ENCODE measurements at places on chromosomes 6 and 20.

GRCh38 chr6:140462453-140463311 is 1088.2 kb upstream of the CITED2 start:
- DNase-seq = no peak

DNA sequence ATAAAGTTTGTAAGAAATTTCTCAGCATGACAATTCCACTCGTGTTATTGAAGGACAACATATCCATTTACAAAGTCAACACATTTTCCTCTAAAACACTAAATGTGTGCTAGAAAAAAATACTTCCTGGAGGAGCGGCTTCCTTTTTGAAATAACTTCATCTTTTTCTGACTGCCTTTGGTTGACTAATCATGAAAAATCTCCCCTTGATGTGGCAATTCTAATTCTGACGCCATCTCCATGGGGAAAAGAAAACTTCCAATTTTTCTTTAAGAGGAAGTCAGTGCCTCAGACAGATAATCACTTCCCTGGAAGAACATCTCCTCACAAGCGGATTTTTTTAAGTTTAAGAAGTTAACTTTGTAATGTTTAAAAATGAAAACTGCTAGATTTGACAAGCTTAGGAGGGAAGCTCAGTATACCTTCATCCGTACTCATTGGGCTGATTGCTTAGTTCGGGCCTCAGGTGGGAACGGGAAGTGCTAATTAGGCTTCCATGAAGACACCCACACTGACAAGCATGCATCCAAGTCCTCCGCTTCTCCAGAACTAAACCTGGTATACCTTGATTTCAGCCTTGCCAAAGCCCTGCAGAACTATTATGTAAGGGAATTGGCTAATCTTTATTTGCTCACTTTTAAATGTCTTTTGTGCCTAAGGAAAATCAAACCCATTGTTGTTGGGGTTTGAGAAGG is 35.1 kb upstream of the DUSP22 start:
- DNase-seq = no peak

GRCh38 chr20:10578607-10579006 is 95.2 kb downstream of the JAG1 start:
- DNase-seq = no peak

- no peak for DNase-seq
Measured at GRCh38 chr6:15555101-15556038, 107.5 kb downstream of the DTNBP1 start.

DNA sequence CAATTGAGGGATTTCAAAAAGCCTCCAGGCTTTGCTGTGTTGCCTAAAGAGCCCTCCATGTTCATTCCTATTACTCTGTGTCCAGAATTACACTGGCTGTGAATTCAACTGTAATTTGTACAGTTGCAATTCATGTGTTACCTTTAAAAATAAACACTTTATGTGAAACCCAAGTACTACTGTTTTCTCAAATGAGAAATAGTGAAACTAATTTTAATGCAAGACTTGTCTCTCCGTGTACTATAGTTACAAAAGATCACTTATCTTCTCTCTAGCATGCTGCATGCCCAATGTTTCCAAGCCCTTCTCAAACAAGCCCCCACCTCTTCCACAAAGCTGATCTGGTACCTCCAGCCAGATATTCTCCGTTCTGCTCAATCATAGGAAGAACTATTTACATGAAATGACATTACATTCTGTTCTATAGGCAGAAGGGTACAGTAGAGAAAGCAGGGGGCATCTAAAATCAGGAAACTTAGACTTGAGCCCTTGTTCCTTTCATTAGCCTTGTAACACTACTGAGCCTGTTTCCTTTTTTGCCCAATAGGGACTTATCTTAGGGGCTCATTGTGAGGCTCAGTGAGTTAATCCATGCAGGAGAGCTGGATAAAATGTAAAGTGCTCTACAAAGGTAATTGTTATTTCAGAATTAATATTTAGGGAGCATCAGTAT is 12.3 kb upstream of the COL9A1 start:
- DNase-seq = no peak

DNA sequence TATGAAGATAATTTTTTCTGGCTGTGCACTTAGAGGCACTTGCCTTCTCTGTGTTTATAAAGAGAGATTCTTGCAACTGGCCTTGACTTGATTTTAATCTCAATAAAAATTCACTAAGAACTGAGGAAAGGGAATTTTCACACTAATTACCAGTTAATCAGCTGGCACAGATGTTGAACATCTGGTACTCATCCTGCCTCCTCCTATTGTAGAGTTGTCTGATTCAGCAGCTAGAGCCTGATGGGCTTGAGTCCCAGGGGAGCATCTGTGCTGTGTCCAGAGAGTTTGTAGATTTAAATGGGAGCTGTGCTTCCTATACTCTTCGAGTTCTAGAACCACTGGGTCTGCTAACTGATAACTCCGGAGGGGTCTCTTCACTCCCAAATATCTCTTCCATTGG is 284.4 kb upstream of the RNF24 start:
- no peak for DNase-seq

DNA sequence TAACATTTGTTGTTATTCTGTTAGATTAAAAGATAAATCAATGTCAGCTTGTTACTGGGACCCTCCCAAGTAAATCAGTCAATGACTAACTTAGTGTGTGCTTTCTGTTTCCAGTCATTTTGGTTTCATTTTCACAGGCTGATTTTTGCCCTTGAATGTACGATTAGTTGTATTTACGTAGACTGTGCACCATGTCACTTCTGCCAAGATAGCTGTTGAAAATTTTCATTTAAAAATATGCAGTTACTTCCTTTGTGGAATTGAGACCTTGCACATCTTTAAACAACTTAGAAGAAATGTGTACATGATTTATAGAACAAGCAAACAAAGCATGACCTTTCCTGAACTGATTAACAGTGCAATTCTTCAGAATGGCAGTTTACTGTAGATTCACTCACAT is 944.8 kb upstream of the CITED2 start:
- DNase-seq = no peak
